ENCODE measurements at places on chromosomes 1 and 21.
A peak's percentile ranks its signal among the peaks of the same experiment; 100 is the strongest.

GRCh38 chr1:119204197-119204960 lies 63.9 kb upstream of the WARS2 start:
- DNase-seq: no peak

- peak; percentile 65 for DNase-seq
Measured at GRCh38 chr21:41766883-41767605, at the start of gene RIPK4. TSS of gene RIPK4 (minus strand) at chr21:41767052. CDS start at chr21:41767041, 11 bp downstream.

- DNase-seq: peak; percentile 7
Measured at GRCh38 chr1:91645031-91645430, 144.4 kb downstream of the CDC7 start.

- peak; percentile 58 for DNase-seq
Measured at GRCh38 chr1:156167536-156167935, 14.2 kb downstream of the SEMA4A start.

- DNase-seq: no peak
Measured at GRCh38 chr1:162291000-162291399, 85.7 kb downstream of the SPATA46 start.

GRCh38 chr1:91653183-91653582 lies 152.5 kb downstream of the CDC7 start:
- no peak for DNase-seq

DNA sequence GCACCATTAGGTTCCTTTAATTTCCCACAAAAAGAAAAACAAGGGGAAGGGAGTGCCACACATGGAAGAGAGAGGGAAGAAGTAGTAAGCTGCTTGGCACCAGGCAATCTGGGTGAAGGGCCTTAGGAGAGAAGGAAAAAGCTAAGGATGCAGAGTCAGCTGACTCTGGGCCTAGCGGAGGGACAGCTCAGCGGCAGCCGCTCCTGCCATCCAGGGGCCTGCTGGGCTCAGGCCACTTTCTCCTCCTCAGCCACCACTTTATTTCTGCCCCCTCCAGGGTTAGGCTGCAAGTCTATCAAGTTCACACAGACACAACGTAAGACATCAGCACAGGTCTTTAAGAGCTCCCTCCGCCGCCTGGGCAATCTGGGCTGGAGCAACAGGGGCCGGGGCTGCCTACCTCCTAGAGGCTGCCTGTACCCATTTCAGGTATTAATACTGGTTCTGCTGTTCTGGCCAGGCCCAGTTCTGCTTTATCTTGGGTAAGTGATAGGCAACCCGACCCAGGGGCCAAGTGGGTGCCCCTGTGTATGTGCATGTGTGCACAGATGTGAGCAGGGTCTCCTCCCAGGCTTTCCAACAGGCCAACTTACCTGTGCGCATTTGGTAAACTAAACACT lies 53.6 kb downstream of the SLC45A1 start:
- no peak for DNase-seq

DNA sequence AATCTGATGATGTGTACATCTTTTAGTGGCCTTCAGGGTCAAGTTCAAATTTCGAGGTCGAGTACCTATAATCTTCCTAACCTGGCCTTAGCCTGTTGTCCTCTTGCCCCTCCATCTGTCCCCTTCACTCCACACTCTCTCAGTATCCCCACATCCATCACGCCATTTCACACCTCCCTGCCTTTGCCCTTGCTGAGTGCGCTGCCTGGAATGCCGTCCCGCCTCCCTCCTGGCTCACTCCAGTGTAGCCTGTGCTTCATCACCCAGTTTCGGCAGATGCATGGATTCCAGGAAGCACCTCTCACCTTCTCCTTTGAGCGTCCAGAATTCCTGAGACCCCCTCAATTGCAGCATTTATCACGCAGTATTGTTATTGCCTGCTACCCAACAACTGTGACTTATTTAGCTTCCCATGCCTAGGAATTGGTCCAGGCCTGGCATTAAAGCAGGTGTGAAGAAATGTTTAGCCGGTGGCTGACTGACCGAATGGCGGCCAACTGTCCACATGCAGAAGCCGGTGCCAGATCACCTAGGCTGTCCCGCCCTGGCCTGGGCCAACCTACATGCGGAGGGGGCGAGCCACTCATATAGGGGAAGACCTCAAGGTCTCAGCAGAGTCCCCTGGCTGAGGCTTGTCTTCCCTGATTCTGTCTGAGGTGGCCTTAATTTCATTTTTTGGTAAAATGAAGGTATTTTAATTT lies 34.5 kb downstream of the MYOM3 start:
- DNase-seq: no peak

DNA sequence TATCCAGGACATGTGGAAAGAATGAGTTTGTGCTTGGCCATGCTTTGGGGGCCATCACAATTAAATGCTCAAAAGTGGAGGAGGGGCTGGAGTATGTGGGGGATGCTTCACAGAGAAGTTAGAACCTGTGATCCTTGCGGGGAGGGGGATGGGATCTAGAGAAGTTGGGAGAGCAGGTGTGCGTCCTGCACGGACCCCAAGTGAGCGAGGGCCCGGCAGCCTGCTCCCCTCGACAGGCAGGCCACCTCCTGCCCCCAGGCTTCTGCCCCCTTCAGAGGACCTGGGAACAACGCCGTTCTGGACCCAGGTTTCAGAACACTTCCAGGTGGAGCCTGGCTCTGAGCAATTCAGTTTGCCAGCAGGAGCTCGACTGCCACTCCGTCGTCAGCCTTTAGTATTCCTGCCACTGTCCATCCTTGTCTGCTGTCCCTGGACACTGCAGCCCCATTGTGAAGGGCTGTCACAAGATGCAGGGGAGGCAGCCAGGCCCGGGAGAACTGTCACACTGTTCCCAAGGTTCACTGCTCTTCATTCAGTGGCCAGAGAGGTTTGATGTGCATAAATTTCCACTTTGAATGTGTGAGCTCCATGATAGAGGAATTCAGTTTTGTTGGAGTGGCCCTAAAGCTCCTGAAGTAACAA lies 112.2 kb downstream of the DHRS3 start:
- DNase-seq: no peak

GRCh38 chr21:44892536-44893277 lies 19.2 kb upstream of the PTTG1IP start:
- DNase-seq: peak; percentile 45

DNA sequence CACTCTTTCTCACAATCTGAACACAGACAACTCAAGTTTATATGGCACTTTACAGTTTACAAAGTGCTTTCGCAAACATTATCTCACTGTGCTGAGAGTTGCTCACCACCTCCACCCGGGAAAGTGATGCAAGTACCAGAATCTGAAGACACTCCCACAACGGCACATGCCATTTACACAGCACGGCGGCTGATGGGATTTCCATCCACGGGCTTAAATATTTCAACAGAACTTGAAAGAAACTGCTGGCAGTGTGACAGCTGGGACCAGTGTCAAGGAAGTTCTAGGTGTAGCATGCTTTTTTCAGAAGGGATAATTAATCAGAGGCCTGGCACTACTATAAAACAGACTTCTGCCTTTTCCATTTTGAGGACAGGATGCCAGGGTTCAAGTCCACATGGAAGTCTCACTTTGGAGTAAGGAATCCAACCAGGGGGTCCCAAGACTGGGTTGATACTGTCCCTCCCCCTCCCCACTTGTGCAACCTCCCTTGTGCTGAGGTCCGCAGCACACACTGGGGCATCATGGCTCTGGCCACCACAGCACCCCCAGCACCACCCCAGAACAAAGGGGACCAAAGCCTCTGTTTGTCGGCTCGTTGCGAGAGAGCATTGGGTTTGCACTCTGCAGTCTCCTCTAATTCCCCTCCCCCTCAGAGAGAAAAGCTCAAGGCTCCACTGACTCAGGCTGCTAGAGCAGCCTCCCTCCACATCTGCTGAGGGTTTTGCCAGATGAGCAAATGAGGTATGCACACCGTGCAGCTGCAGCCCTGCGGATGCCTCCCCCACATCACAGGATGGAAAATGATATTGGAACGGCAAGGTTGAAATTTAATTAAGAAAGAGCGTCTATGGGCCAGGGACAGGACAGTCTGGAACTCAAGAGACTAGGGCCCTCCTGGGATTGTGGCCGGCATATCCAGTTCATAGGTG lies 154.9 kb downstream of the TGFBR3 start:
- DNase-seq: no peak

DNA sequence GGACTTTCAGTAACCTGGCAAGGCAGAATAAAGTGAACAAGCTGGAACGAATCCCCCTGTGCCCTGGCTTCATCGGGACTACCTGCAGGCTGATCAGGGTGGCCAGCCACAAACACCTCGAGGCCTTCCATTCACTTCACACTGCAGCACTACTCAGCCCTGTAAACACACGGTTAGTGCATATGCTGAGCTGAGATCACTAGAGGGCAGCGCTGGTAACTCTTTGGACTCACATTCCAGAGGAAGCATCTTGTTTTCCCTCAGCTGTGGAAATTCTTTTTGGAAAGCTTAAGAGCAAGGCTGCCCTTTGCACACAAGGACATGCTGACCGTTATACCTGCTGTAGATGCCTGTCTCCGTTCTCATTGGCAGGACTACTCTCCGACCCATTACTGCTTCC lies 32.1 kb downstream of the PCSK9 start:
- DNase-seq: peak; percentile 70

DNA sequence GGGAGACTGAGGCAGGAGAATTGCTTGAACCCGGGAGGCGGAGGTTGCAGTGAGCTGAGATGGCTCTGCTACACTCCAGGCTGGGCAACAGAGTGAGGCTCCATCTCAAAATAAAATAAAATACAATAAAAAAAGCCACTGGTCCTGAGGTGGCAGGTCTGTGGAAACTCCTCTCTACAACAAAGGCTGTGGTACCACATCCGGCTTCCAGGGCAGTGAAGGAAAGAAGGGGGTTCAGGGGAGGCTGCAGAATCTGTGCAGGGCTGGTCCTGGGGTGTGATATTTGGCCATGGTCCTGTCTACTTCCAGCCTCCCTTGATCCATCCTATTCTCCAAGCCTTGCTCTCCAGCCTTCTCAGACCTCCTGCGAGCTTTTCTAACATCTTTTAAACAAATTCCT lies 731 bp upstream of the ZNF683 start:
- no peak for DNase-seq
